Astrocyte of the hippocampus (primary cell): ENCODE measurements at places on chromosomes 1 and 21.

DNA sequence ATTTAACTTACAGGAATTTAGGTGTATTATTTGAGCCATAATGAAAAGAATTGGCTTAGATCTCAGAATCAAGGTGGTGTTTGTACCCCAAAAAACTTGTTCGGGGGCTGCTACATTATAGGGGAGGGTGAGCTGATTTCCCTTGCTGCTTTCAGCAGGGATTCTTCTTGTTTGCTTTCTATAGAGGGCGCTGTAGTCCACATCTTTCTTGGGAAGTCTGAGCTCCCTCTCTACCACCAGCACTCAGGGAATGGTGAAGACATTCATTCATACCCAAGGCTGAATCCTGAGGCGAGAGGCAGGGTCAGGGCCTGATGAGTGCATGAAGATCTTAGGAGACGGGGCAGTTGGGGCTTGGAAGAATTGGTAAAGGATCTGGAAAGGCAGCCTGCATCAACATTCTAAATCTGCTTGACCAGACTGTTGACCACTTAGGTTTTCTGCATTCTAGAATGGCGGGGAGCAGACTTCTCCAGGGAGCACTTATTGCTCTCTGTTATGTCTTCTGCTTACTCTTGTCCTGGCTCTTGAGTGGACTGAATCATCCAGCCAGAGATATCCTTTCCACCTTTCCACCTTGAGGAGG lies 18.9 kb downstream of the SPATA46 start:
- peak; percentile 28 for DNase-seq

DNA sequence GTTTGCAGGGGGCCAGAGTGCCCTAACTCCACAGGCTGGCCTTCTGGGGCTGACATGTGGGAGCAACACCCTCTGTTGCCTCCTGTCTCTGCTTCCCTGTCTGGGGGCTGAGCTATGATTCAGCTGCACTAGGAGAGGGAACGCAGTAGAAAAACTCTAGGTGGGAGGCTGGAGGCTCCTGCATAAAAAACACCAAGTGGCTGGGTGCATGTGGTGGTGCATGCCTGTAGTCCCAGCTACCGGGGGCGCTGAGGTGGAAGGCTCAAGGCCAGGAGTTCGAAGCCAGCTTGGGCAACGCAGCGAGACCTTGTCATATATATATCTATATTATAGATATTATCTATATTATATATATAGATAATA lies 5.6 kb downstream of the KIF17 start:
- DNase-seq, result no peak

DNA sequence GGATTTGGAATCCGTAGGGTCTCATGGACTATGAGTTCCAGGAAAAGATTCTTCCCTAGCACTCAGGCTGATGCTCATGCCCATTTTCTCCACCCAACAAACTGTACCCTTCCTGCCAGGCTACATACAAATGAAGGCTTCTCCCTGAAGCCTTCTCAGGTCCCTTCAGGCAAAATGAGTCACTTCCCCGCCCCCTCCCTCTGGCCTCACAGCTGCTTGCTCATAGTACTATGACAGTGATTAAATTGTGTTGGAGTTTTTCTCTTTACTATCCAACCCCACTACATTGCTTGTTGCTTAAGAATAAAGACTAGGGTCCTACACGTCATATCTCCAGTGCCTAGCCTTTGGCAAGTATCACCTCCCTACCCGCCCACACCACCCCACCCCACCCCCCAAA lies 207.6 kb upstream of the NFIA start:
- peak; percentile 73 for DNase-seq

DNA sequence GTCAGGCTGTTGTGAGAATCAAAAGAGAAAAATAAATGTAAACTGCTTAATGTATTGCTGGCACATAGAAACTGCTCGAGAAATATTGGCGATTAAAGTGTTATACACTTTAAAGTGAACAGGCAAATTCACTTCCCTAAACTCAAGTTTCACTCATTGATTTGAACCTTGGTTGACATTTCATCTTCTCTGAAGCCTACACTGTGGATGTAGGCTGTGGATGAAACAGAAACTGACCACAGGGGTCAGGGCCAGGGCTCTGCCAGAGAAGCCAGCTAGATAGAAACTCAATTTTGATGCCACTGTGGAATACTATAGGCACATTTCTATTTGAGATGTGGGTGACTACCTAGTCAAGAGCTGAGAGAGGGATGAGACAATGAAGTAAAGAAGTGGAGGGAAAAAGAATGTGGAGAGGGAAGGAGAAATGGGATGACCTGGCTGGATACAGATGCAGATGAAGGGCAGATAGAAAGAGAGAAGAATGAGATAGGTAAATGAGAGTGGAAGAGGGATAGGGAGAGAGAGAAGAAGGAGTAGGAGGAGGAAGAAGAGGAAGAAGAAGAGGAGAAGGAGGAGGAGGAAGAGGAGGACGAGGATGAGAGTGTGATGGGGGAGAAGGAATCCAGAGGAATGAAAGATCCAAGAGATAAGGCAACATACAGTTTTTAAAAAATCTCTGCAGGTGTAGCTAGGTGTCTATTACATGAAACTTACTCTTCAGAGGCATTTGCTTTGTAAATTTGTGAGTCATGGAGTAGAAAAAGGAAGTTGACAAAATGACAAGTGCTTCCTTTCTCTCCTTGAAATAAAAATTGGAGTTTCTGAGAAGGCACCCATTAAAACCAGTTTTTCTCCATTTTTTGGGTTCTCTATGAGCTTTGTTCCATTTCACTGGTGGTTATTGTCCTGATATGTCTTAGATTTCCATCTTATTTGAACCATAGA lies 17.4 kb upstream of the CD1D start:
- no peak for DNase-seq

DNA sequence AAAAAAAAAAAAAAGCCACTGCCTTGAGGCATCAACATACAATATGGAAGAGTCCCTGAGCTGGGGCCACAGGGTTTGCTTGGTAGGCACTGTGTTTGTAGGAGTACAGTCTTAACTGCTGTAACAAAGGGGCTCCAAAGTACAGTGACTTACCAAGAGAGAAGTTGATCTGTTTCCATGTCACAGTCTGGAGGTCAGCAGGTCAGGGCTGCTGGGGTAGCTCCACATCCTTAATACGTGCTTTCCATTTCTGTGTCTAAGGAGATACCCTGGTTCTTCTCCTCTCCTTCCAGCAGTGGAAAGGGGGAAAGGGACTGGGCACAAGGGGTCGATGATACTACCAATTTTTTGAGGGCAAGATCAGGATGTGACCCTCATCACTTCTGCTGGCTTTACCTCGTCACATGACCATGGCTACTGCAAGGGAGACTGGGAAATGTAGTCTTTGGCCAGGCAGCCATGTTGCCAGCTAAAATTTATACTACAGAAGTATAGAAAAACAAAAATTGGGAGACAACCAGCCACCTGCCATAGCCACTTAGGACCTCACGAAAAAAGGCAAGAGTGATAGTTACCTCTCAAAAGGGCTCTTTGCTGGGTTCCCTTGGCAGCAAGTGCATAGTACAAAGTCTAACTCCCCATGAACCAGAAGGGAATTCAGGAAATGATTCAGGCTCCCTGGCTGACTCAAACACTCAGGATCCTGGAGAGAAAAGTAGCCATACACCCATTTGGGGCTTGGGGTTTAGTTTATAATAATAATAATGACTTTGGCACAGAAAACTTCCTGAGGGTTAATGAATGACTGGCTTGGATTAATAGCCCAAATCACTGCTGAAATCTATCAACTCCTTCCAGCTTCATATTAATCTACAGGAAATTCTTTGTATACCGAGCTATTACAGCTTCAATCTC lies 52.7 kb upstream of the ATP5PO start:
- peak; percentile 67 for DNase-seq

DNA sequence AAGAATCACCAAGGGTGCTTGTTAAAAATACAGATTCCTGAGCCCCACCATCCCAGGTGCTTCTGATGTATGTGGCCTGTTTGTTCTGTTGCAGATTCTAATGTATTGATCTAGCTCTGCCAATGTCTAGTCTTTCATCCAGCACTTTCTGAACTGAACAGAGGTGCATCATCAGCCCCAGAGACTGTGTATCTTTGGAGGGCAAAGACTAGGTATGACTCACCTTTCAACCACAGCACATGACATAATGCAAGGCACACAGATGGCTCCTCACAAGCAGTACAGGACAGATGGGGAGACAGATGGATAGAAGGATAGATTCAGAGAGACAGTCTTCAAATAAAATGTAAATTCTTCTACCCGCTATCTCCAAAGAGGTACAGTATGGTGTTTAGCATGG lies 32.3 kb downstream of the CD58 start:
- peak; percentile 28 for DNase-seq

- no peak for DNase-seq
Measured at GRCh38 chr1:159208175-159208825, 3.6 kb downstream of the ACKR1 start.

DNA sequence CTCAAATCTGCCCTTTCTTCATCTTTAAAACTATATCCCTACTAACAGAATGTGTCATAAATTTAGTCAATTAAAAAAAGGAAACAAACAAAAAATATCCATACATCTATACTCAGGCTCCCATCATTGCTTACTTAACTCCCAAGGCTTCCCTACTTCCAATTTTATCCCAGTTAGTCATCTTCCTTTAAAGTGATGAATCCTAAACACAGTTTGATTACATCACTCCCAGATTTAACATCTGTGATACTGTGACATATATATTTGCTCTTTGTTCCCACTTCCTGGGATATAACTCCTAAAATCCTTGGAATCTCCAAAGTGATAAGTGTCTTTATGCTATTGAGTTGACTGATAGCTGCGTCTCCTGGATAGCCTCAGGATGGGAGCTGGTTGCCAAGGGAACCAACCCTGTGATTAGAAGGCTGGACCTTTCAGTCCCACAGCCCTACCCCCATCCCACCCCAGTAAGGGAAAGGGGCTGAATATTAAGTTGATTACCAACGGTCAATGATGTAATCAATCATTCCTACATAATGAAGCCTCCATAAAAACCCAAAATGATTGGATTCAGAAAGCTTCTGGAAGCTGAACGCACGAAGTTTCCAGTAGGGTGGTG lies 21.6 kb downstream of the GLMN start:
- no peak for DNase-seq

GRCh38 chr1:34425046-34425445 lies 248.3 kb downstream of the C1orf94 start:
- DNase-seq, result no peak

DNA sequence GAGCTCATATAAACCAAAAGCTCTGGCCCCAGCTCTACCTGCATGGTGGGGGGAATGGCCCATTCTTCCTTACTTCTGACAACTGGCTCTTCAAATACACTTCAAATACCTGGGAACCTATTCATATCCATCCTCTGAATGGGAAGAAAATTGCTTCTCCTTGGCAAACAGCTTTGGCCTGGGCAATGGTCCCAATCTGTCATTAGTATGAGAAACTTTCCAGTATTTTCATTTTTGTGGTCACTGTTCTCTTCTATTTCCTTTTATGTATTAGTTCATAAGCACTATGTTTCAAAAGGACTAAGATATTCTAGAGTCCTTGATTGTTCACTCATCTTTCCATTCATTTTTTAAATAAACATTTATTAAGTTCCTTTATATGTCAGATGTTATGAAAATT lies 5.2 kb upstream of the HSD3B2 start:
- DNase-seq, result peak; percentile 32

GRCh38 chr1:32291145-32291707 lies 657 bp upstream of the HDAC1 start:
- DNase-seq, result peak; percentile 29

GRCh38 chr1:236619398-236619797 lies 15.1 kb upstream of the HEATR1 start:
- no peak for DNase-seq

- DNase-seq, result no peak
Measured at GRCh38 chr1:220298470-220299205, 26.4 kb upstream of the RAB3GAP2 start.

- no peak for DNase-seq
Measured at GRCh38 chr1:63545780-63546179, 22.5 kb downstream of the EFCAB7 start.

GRCh38 chr21:43269957-43270705 lies 101.3 kb downstream of the CRYAA start:
- peak; percentile 29 for DNase-seq

DNA sequence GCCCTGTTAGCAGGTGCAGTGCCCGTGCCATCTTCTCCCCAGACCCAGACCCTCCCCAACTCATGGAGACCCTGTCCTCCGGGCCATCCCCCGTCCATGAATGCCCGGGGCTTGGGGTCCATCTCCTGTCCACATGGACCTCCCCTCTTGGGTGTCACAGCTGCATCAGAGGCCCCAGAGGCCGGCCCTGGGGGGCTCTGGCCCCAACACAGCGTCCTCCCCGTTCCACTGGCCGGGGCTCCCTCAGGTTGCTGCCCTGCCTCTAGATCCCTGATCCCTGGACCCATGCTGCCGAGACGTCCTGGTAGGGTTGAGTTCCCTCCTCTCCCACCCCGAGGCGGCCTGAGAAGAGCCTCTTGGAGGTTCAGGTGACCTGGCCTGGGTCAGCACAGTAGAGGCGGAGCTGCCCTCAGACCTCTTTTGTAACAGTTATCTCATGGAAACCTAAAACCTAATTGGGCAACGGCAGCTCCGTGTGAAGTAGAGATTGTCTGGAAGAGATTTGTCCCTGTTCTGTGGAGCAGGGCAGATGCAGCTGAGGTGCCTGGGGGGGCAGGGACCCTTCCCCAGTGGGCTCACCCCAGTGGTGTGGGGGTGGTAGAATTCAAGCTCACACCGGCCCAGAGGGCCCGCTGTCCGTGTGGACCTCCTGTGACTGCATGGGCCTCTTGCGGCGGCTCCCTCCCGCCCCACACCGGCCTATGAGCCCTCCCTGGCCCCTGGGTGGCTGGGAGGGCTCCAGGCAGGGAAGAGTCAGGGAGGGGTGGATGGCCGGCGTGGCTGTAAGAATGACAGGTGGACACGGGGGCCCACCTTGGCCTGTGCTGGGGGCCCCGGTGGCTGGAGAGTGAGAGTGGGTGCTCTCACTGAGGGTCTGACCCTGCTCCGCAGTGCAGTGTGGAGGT lies 56.1 kb downstream of the SKI start:
- DNase-seq, result no peak

DNA sequence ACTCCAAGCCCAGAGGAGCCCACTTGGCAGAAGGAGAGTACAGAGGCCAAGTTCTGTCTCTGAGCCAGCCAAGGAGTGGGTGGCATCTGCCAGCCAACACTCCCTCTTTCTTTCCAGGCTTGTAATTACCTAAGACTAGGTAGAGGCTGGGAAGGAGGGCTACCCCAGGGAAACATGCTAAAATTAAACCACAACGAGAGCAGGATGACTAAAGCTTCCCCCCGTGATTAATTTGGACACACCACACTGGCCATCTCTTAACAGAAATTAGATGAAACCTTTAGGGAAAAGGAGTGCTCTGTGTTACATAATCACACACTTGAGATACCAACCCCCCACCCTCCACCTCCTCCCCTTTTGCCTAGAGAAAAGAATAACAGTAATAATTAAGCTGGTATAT lies 102.1 kb upstream of the ZC3H12A start:
- DNase-seq, result no peak

GRCh38 chr1:65971547-65971946 lies 178.9 kb downstream of the PDE4B start:
- no peak for DNase-seq

GRCh38 chr1:230125640-230126528 lies 58.8 kb downstream of the GALNT2 start:
- no peak for DNase-seq

- DNase-seq, result no peak
Measured at GRCh38 chr1:31366796-31367195, 6.1 kb downstream of the FABP3 start.
